ENCODE measurements at places on chromosomes 16 and 17.

DNA sequence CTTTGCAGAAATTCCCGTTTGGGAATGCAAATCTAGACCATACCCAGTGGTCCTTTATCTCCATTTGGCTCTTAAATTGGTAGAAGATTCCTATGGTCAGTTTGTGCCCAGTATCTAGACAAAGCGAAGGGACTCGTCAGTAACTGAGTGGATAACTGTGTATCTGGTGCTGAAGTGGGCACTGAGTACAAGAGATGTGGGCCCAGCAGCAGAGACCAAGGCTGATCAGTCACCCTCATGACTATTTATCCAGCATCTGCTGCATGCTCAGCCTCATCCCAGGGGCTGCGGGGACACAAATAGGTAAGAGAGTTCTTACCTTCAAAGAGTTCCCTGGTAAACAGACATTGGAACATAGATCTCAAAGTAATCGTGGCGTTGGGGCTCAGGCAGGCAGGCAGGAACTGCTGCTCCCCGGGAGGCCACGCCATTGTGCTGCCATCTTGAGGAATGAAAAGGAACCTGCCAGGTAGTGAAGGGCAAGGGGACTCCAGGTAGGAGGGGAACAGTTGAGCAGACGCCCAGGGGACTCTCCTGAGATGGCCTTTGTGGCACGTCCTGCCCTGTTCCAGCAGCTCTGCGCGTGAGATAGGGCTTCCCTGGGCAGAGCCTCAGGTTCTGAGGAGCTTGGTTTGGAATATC is 10.3 kb downstream of the NT5M start:
- DNase-seq: no peak

GRCh38 chr16:31113121-31114120 is 4.0 kb upstream of the KAT8 start:
- no peak for DNase-seq

- DNase-seq: no peak
These were observed 66.6 kb upstream of the CBX4 start for GRCh38 chr17:79905832-79906231.

DNA sequence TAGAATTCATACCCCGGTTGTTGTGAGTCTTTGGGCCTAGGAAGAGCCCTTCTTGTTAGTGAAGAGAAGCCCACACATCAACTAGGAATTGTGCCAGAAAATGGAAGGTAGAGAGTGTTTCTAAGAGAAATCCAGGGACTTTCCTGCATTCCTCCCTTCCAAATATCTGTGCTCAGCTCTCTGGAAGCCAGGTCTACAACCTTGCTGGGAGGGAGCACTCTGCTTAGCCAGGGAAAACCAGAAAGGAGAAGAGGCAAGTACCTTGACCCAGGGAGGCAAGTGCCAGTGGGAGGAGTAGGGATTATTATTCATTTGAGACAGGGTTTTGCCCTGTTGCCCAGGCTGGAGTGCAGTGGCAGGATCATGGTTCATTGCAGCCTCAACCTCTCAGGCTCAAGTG is 48.4 kb upstream of the TAC4 start:
- no peak for DNase-seq

DNA sequence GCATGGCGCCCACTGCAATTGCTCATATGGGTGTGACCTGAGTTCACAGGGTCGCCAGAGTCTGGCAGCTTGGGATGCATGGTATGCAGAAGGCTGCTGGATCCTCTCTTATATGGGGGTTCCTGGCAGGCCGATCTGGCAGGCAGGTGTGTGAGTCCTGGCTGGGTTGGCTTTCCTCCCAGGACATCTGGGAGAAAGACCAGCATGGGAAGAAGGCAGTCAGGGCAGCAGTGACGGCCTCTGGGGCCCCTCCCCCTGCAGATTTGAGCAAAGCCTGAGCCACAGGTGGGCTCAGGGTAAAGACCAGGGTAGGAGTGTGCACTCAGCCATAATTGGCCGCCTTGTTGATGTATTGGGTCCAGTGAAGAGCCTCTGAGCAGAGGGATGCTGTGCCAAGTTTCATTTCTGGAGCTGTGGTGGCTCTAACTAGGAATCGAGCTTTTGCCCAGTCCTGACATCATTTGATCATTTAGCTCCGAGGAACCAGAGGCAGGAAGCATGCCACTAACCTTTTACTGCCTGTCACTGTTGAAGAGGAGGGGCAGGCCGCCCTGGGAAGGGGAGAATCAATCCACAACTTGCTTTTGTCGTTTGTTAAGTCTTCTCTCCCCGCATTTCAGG is 174.3 kb downstream of the CCDC182 start:
- DNase-seq: peak; percentile 67

- no peak for DNase-seq
These were observed 61.1 kb upstream of the CIBAR2 start for GRCh38 chr16:85173146-85173980.

All from NCI-H2081 treated with DMSO at 0.1 percent for 48 hours (cell line).